ENCODE measurements at places on chromosomes 2 and 18.

DNA sequence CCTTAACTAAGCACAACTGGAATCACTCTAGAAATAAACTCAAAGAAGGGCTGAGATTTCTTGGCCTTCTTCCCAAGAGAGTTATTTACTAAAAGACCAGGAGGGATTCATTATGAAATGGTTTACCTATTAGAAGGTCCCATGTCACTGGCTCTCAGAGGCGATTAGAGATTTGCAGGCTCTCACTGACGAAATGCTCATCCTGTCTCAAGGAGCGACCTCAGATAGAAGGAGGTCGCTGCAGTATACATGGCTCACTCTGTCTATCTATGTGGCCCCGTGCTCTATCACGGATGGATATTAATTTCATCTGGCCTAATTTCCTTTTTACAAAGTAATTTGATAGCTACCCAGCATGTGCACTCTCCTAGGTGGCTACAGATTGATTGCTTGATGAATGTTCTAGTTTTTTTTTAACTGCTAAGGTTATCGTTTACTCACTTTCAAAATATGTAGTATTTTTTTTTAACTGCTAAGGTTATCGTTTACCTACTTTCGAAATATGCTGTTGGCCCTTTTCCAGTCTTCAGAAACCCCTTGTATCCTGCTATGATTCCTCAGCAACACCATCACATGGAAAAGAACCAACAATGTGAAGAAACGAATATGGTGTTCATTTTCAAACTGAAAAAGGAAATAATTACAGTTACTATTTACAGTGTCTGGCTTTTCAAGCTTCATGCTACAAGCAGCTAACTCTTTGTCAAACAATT, 9.1 kb downstream of the SMIM21 start:
- no peak for DNase-seq

DNA sequence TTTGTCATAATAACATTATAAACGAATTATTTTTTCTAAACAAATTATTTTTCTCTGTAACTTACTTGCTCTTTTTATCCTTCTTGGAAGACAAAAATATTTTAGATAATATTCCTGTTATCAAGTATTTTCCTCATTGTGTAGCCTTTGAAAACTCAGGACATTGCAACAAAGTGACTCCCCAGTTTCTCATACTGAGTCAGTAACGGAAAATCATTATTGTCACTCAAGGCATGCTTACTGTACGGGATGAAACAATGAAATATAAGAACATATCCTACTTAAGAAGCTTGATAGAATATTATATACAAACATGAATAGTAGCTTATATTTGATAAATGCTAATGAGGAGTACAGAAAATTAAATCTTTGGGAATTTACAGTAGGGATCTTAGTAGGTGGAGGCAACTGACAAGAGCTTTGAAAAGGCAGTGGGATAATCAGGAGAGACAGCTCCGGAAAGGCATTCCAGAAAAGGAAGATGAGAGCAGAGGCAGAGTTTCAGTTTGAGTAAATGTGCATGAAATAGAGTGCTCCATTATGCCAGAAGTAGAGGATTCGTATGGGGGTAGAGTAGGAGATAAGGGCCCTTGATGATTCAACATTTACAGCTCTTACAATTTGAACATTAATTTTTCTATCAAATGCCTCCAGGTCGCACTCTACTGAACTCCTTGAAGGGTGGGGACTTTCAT, 14.0 kb upstream of the YES1 start:
- DNase-seq, result no peak

DNA sequence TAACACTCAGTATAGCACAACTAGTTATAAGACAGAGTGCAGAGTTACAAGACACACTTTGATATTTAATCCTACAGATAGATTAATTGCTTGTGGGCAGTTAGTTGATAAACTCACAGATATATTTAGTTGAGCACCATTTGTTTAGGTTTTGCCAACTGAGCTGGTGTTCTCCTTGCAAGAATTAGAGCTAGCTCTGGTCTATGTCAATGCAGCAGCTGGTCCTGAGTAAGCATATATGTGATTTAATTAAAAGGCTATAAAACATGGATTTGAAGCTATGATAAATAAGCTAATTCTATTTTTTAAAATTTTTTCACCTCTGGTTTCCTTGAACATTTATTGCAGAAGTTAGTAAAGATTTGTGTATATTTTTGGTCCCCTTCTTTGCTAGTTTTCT, 35.6 kb downstream of the GPD2 start:
- DNase-seq, result no peak

DNA sequence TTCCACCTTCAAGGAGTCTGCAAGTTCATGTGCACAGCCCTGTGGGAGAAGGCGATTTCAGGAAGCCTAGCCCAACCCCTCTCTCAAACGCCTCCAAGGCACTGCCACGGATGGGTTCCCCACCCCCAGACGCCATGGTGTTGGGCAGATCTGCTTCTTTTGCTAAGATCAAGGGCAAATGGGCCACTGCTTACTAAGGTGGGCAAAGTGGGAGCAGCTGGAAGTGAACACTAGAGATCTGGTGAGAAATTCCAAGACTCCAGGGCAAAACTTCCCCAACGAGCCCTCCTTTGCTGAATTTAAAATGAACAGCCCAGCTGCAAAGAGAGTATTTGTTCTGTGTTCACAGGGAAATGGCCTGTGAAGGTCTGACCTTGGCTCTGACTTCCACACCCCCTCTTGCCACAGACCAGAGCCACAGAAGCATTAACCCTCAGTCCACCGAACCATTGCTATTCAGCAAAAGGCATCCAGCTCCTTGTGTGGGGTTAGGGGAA, 45.1 kb upstream of the ZBTB7C start:
- no peak for DNase-seq

DNA sequence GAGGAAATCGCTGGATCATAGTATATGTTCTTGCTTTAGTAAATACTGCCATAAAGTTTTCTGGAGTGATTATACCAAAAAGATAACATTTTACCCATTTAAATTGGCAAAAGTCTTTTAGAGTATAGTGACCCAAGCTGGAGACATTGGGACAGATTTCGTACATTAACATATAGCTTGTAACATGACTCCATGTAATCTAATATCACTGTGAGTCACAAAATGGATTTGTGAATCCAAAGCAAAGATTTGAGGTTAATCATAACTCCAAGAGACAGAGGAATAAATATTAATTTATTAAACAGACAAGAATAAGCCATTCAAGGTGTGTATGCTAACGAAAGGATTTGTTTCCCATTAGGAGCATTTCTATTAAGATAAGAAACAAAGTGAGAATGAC, 45.0 kb upstream of the RMP24 start:
- no peak for DNase-seq

DNA sequence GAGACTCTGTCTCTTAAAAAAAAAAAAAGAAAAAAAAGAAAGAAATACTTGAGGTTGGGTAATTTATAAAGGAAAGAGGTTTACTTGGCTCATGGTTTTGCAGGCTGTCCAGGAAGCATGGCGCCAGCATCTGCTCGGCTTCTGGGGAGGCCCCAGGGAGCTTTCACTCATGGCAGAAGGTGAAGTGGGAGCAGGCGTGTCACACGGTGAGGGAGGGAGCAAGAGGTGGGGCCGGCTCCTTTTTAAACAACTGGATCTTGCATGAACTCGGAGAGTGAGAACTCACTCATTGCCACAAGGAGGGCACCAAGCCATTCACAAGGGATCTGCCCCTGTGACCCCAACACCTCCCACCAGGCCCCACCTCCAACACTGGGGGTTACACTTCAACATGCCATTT, 30.6 kb downstream of the CYP26B1 start:
- no peak for DNase-seq

GRCh38 chr2:166180951-166181812, 53.4 kb upstream of the SCN1A start:
- DNase-seq, result no peak

DNA sequence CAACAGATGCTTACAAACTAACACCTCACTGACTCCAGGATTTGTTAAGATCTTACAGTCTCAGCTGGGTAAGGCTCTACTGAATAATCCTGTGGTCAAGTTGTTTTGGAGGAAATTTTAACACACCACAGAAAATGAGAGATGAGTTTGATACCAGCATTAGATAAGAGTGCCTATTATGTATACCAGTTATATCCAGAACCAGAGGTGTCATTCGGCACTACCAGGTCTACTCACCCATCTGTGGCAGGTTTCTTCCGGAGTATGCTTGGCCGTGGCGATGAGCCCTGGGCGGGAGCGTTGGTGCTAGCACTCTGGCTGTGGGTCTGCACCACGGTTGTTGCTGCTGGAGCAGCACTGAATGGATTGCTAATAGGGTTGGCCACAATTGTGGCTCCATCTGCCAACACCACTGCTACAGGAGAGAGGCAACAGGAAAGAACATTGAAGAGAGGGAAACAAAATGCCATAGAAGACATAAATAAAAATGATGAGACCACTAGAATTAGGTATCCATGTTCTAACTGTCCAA, 41.2 kb downstream of the SAP130 start:
- DNase-seq, result no peak

DNA sequence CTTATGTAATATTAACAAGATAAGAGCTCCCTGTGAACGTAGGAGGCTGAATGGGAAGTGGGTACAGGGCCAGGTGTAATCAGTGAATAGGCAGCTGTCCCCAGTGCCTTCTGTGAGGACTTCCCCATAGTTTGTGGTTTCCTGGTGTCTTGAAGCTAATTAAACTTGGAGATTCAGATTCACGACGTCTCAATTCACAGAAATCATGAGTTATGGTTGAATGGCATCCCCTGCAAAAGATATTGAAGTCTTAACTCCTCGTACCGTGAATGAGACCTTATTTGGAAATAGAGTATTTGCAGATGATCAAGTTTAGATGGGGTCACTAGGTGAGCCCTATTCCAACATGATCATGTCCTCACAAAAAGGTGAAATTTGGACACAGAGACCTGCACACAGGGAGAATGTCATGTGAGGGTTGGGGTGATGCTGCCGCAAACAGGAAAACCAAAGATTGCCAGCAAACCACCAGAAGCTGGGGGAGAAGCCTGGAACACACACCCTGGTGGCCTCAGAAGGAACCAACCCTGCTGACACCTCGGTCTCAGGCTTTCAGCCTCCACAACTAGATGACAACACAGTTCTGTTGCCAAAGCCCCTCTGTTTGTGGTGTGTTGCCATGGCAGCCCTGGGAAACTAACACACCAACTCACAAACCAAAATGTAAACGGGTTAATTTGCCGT, 13.2 kb downstream of the ARL4C start:
- no peak for DNase-seq

- DNase-seq, result no peak
Observed at GRCh38 chr18:58496937-58497336, 132.0 kb downstream of the ALPK2 start.

DNA sequence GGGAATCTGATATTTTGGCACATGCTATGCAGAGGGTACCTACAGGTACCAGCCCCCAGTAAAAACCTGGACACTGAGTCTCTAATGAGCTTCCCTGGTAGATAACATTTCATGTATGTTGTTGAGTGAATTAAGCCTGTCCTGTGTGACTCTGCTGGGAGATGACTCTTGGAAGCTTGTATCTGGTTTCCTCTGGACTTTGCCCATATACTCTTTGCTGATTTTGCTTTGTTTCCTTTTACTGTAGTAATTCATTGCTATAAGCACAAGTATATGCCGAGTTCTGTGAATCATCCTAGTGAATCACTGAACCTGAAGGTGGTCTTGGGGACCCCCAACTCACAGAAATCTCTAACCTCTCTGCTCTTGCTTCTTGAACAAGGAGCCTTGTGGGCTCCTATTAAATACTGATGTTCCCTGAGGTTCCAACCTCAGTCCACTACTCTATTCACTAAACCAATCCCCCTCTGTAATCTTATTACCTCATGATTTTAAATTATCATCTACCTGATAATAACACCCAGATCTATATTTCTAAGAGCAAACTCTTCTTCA, 94.3 kb upstream of the WDSUB1 start:
- DNase-seq, result no peak

- no peak for DNase-seq
Observed at GRCh38 chr2:206095536-206096332, 9.8 kb upstream of the INO80D start.

DNA sequence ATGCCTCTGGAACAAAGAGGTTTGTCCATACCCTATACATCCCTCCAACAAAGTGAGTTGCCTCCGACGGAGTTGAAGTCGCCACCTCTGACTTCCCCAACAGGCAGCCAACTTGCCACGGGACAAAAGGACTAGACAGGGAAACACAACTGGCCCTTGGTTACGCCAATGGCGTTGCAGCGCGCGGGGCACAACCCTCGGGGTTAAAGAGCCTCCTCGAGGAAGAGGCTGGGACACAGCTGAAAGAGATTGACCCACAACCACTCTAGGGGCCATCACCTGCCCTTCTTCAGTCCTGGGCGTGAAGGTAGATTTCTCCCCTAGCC, 545 bp downstream of the GTF3C2 start:
- DNase-seq, result no peak

DNA sequence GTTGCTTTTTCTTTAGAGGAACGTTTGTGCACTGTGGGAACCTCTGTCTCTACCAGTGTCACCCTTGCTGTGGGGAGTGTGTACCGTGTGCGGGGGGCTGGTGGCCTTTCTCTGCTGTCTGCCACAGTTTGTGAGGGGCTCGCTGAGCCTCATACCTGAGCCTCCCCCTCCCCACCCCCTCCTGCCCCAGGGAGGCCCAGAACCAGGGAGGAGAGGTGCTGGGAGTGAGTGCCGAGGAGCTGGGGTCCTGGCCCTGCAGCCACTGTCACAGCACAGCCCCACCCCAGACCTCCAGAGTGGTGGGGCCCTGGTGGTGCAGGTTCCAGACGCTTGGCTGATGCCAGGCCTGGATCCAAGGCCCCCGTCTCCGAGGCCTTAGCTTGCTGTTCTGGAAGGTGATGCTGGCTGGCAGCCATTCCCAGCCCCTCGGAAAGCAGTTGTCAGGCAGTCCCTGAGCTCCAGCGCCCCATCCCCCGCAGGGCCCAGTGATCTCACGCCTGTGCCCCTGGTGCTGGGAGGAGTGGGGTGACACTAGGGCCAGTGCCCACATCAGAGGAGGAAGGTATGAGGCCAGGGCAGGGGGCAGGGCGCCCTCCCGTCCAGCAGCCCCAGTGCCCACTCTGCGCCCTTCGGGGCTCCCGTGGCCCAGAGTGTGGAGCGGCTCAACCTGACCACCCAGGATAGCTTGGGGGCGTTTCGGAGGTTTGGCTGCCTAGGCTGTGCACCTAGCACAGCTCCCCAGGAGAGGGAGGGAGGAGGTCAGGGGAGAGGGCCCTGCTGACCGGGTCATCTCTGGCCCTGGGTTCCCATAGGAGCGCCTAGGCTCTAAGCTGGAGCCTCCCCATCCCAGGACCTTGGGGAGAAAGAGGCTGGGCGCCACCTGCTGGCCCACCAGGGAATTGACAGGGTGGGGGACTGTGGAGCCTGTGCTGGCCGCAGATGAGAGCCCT, 53.0 kb upstream of the ALPP start:
- DNase-seq, result no peak

GRCh38 chr2:136070913-136071312, 47.0 kb downstream of the CXCR4 start:
- no peak for DNase-seq
